ENCODE measurements at places on chromosomes 6 and 20.

- DNase-seq: peak; percentile 42
Observed at GRCh38 chr6:31402324-31403282, 792 bp upstream of the MICA start.

GRCh38 chr6:111890988-111891387, 17.7 kb upstream of the FYN start:
- no peak for DNase-seq

DNA sequence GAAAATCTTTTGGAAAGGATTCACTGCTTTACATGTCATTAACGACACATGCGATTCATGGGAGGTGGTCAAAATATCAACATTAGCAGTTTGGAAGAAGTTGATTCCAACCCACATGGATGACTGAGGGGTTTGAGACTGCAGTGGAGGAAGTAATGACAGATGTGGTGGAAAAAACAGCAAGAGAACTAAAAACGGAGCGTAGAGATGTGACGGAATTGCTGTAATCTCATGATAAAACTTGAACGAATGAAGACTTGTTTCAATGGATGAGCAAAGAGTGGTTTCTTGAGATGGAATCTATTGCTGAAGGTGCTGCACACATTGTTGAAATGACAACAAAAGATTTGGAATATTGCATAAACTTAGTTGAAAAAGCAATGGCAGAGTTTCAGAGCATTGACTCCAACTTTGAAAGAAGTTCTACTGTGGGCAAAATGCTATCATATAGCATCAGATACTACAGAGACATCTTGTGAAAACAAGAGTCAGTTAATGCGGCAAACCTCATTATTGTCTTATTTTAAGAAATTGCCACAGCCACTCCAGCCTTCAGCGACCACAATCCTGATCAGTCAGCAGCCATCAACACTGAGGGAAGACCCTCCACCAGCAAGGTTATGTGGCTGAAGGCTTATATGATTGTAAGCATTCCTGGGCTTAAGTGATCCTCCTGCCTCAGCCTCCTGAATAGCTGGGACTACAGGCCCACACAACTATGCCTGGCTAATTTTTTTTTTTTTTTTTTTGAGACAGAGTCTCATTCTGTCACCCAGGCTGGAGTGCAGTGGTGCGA, 19.2 kb downstream of the SRSF3 start:
- no peak for DNase-seq

GRCh38 chr6:145631374-145631773, 103.9 kb downstream of the EPM2A start:
- DNase-seq: no peak

DNA sequence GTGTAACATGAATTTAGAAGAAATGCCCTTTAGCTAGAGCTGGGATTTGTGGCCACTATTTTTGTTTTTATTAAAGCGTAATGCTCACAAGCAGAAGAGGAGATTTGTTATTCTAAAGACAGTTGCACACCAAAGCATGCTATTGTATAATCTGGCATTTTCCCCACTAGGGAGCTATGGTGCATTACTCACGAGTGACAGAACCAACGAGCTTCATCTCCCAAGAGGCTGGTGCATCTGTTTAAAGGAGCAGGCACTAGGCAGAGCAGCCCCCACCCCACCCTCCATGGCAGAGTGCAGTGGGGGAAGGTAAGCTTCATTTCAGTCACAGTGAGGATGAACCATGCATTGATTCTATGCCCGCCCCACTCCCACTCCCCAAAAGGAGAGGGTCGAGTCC, 287.3 kb upstream of the TSHZ2 start:
- DNase-seq: no peak

DNA sequence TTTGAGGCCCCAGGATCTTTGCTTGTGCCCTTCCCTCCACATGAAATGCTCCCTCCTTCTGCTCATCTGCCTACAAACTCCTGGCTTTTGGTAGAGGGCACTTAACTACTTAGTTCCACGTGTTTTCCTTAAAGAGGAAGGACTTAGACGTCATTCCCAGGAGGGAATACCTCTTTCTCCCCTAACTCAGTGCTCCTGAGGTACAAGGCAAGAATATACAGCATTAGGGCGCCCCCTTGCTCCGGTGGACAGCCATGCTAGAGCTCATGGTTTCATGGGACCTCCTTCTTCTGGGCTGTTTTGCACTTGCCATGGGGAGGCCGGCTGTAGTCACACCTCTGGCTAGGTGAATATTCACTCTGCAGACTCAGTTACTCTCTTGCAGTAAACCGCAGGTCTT, 93.8 kb upstream of the LY86 start:
- DNase-seq: no peak

DNA sequence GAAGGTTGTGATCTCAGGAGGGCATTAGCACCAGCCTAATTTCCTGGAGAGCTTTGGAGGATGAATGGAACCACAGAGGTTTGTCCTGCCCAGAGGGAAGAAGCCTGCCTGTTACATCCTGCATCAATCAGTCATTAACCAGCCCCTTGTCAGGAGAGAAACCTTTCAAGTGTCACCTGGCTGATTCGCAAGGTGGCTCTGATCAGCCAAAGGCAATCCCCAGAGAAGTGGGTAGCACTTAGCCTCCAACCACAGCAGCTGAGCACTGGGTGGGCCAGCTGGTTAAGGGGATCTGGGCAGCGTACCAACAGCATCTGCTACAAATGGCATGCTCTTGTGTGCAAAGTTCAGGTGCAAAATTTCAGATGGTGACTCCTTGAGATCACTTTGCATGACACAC, 26.9 kb downstream of the ANKEF1 start:
- DNase-seq: no peak

DNA sequence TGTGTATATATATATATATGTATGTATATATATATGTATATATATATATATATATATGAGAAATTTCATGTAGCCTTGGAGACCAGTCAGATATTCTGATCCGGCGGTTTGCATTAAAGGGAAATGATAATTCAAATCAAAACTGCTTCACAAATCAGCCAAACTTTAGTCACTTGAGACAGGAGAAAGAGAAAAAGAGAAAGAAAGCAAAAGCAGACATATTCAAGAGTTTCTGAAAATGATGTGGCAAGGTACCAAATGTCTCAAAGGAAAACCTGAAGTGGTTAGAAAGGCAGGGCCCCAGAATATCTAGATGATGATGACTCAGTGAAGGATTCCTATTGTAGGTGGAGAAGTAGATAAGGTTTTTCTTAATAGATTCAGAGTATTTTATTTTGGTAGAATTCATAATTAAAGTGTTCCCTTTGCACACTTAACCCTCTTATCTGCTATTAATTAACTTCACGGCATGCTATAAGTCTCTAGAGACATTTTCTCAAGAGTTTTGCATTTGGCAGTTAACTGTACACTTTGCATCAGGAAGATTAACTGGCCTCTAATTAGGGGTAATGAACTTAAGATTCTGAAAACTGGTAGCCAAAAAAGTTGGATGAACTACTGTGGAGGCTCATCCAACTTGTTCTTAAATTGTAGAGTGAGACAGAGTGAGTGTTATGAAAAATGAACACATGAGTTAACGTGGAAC, 50.1 kb upstream of the ASF1A start:
- DNase-seq: no peak
